Fibroblast of skin of left quadriceps (primary cell): ENCODE measurements at places on chromosomes 3 and 15.

- DNase-seq = no peak
These were observed 9.0 kb downstream of the FBN1 start for GRCh38 chr15:48636511-48636910.

- no peak for DNase-seq
These were observed 63.3 kb downstream of the ATP8B4 start for GRCh38 chr15:50055750-50056157.

- no peak for DNase-seq
These were observed 921 bp downstream of the MGLL start for GRCh38 chr3:127821394-127821793.

DNA sequence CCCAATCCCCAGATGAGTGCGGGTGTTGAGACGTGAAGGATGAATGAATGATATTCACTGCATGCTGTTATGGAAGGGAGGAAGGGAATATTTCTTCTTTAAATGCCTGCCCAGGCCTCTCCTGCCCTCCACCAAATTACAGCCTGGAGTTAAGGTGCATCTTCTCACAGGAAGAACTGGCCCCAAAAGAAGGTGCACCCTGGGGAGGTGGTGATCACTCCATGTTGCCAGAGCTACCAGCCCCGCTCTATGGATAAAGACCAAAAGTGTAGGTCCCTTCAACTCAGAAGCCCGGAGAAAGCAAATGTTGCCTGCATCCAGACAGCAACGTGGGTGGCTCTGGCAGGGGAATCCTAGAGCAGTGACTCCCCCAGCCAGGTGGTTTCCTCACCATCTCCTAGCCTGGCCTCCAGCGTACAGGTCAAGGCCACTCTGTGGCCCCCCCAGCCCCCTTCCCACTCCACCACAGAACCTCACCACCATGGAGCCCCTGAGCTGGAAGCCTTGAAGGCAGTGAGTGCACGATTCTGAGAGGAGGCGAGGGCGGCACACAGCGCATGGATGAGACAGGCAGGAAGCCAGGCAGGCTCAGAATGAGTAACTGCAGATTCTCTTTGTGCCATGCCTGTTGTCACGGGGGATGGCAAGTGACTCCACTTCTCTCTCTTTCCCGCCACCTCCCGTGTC, 3.5 kb upstream of the VIPR1 start:
- no peak for DNase-seq

DNA sequence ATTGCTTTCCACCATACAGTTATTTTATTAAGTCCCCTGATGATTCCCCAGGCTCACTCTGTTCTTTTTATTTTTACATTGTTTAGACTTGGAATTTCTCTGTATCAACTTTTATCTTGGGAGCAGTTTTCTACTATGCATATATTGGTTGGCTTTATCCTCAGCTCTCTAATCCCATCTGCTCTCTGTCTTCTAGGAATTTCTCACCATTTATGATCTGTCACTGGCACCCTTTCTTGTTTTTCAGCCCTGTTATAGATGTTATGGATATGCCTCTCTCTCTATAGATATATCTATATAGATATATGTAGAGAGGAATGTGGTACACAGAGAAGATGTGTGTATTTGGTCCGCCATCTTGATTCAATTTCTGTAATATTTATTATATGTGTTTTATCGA, 90.5 kb downstream of the SH3GL3 start:
- DNase-seq = no peak

DNA sequence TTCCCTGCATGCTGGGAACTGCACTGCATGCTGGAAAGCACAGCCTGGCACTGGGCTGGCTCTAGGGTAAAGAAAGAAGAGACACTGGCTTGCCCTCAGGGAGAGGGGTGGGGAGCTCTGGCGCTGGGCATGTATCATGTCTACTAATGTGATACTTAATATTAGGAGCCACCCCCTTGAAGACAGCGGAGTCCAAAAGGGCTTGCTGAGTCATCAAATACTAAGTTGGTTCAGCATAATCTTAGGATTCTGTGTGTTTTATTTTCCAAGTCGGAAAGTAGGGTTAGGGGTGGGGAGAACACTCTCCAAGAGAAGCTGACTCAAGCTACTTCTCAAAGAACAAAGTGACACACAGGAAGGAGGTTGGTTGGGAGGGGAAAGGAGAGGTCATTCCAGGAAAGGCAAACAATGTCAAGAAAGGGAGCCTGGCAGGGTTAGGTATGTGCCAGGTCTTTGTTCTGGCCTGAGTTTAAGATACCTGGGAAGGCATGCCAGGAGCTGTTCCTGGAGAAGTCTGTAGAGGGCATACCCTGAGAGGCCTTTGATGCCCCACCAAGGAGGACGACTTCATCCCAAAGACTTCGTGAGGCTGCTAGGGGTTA, 237.8 kb upstream of the NR2E3 start:
- no peak for DNase-seq

DNA sequence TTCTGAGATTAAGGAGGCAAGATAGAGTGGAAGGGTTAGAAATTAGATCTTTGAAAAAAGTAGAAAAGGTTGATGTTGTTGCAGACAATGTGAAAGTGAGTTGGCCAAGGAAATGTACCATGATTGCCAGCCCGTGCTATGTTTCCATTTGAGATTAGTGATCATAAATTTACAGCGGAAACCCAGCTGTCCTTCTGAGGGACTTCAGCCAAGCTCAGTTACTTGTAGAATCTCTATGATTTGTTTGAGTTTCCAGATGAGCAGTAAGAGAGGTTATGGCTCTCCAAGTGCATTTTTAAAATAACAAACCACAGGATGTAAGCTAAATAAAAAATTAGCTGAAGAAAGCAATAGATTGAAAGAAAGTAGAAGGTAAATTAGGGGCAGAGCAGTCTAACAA, 54.2 kb upstream of the RBMS3 start:
- DNase-seq = no peak

DNA sequence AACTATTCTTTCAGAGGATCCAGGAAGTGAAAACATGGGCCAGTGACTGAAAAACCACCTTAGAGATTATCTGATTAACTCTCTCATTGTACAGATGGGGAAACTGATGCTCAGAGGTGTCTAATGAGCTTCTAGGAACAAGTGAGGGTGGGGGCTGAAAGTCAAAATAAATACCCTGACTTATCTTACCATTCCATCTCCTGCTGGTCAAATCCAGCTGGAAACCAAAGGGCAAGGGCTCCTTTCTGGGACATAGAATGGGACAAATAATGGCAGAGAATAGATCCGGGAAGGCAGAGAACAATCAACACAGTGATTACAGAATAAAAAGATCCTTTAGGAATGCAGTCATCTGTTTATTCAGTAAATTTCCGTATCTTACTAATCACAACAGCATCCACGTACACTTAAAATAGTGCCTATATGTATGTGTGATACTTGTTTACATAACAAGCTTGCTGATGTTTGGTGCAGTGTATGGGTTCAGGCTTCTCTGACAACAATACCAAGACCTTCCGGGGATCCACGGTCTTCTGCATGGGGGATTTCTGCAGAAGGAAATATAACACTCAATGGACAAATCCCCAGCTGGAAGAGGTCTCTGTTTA, 173.2 kb downstream of the THSD4 start:
- DNase-seq = no peak

DNA sequence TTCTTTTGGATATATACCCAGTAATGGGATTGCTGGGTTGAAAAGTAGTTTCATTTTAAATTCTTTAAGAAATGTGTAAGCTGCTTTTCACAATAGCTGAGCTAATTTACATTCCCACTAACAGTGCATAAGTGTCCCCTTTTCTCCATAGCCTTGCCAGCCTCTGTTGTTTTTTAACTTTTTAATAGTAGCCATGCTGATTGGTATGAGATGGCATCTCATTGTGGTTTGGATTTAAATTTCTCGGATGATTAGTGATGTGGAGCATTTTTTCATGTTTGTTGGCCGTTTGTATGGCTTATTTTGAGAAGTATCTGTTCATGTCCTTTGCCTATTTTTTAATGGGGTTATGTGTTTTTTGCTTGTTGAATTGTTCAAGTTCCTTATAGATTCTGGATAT, 444.3 kb upstream of the ATP11B start:
- DNase-seq = no peak

GRCh38 chr3:106206146-106206545, 337.3 kb upstream of the CBLB start:
- peak; percentile 46 for DNase-seq

GRCh38 chr3:12893247-12893646, 51.9 kb upstream of the RPL32 start:
- no peak for DNase-seq

DNA sequence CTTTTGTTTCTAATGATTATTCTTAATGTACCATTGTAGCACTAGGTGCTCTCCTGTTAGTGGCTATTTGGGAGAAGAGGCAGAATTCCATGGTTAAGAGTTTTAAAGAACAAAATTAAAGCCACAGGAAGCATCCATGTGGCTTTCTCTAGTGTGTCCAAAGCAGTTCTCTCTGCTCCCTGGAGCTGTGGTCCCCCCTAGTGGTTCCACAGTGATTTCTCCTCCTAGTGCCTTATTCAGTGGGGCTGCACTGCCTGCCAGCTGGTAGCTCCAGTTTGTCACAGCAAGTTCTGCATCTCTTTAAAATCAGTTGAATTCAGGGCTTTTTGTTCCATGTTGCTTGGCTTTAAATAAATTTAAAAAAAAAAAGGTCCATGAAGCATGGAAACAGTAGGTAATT, 39.6 kb upstream of the FAM98B start:
- peak; percentile 53 for DNase-seq

DNA sequence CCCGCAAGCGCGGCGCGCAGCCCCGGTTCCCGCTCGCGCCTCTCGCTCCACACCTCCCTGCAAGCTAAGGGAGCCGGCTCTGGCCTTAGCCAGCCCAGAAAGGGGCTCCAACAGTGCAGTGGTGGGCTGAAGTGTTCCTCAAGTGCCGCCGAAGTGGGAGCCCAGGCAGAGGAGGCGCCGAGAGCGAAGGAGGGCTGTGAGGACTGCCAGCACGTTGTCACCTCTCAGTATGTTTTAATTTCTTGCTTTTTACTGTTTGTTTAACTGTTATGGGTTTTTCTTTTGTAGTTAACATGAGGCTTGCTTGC, 1525.7 kb downstream of the SI start:
- no peak for DNase-seq

DNA sequence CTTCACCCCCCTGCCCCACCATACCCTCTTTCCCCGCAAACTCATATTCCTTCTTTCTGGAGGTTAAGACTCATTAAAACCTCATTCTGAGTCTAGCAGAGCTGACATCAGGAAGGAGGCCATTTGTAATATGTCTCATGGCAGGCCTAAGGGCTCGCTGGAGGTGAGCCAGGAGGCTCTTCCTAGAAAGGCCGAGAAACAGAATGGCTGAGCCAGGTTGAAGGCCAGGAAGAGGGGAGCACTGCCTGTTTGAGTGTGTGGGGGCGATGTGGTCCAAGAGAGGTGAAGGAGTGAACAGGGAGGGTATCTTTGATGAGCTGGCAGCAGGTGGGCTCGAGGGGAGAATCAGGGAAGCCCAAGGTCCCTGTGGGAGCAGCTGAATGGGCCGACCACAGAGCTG, 317.3 kb downstream of the TLE3 start:
- DNase-seq = no peak

GRCh38 chr3:104066658-104067057, 1300.1 kb upstream of the ALCAM start:
- peak; percentile 23 for DNase-seq

DNA sequence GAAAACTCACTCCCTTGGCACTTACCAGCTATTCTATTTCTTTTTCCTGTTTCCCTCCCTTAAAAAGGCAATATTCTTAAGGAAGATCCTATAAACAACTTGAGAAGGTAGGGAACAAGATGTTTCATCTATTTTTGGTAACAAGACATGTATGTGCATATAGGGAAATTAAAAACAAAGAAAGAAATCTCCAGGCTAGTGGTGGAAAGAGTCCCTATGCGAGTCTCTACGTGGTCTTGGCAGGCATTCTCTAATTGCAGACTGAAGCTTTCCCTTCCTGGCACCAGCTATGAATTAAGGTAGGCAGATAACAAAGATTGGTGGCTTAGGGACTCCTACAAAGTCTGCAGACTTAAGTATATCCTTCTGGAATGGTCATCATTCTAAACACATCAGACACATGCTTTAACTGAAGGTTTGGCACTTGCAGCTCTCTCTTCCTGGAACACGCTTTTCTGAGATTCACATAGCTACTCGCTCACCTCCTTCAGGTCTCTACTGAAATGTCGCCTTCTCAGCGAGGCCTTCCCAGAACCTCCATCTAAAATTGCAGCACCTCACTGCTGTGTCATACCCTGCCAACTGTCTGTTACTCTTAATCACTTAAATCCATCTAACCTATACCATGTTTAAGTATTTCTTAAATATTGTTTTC, 336.0 kb downstream of the VGLL3 start:
- DNase-seq = no peak

DNA sequence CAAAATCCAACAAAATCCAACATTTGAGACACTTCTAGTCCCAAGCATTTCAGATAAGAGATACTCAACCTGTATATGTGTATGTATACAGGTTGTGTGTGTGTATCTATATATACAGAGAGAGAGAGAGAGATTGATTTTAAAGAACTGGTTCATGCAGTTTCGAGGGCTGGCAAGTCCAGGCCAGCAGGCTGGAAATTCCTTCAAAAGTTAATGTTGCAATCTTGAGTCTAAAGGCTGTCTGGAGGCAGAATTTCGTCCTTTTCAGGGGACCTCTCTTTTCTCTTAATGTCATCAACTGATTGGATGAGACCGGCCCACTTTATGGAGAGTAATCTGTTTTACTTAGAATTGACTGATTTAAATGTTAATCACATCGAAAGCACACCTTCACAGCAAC, 199.6 kb upstream of the IL12A start:
- no peak for DNase-seq

DNA sequence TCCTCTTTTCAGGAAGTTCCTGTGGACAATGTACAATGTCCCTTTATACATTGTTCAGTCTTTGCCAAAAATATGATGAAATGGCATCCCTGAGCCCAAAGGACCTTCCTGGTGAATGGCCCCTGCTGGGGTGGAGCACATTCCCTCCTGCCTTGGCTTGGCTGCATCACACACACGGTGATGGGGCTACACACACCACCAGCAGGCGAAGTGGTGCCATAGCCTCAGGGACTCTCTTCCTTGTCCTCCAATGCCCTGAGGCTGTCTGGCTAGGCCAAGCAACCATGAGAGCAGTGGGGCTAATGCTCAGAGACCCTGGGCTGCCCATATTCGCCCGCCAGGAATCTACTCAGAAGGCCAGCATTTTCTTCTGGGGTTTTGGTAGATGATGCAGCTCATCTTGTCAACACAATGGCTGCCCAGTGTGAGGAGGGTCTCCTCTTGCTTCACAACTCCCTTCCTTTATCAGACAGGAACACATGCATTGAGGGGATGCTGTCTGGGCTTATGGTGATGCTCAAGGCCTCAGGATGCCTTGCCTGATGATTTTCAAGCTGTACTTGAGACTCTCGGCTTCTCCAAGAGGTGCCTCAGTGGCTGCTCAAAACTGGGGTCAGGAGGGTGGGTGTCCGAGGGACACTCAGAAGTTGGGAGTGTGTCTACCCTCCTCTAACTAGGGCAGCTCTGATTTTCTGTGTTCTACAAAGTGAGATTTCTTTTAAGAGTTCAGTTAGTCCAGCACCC, 40.9 kb upstream of the EPHB1 start:
- DNase-seq = no peak

- no peak for DNase-seq
These were observed 11.1 kb upstream of the THUMPD3 start for GRCh38 chr3:9351709-9352126.
